ENCODE measurements at places on chromosomes 5 and 9.

- DNase-seq = no peak
These were observed 29.5 kb upstream of the APC start for GRCh38 chr5:112708103-112708622.

- peak; percentile 3 for DNase-seq
These were observed 1.6 kb upstream of the THBS4 start for GRCh38 chr5:80033513-80033912.

- DNase-seq = no peak
These were observed 2.6 kb downstream of the CCL19 start for GRCh38 chr9:34688329-34689115.

DNA sequence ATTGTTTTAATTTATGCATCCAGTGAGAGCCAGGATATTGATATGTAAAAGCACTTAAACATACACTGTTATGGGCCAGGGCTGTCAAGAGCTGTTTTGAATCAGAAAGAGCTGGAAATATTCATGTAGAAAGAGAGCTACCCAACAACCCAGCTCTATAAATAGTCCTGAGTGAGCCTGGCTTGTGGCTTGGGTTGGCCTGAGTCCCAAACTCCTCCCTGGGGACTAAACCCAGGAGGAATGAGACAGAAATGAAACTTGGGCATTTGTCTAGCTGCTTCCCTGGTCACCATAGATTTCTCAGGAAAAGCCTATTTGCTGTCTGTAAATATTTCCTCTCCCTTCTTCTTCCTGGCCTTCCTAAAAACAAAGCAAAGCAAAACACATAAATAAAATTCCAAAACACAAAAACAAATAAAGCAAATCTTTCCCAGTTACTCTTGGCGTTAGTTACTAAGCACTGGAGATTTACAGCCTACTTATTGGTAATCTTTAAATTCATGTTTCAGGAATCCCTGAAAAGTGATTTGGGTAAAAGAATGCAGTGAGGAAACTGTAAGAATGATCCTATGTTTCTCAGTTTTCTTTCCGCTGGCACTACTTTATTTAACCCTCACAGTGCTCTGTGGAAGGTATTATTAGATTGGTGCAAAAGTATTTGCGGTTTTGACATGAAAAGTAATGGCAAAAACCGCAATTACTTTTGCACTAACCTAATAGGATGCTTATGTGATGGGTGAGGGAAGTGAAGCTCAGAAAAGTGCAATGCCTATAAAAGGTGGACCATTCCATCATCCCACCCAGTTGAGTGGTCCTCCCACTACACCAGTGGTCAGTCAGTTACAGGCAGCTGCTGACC is 111.8 kb downstream of the CARTPT start:
- DNase-seq = no peak

GRCh38 chr5:175747539-175748060 is 89.7 kb downstream of the HRH2 start:
- no peak for DNase-seq

GRCh38 chr5:82610686-82611085 is 332.5 kb upstream of the RPS23 start:
- no peak for DNase-seq

GRCh38 chr5:91109634-91110033 is 273.5 kb downstream of the ARRDC3 start:
- DNase-seq = no peak

DNA sequence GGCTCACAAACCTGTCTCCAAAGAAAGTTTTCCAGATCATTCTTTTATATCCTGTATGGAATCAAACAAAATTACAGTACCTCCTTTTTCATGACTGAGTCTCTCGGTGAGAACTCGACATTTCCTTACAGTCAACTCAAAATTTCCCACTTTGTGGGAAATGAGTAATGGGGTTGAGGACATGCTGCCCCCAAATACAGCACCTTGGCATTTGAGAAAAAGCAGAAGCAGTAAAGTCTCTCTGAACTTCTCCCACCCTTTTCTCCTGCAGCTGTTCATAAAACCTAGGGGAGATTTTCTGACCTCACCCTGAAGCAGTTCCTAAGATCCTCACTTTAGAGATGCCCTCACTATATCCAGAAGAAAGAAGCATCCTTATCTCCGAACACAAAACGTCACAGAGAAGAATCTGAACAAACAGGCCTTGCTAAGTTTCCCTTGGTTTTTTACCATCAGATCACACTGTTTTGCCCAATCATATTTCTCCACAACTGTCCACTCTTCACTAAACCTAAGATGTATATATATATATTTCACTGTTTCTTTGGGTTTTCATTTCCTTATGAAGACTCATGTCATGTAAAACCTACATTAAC is 96.1 kb upstream of the APC start:
- no peak for DNase-seq

GRCh38 chr5:168291342-168291963 is at the start of gene WWC1:
TSS of gene WWC1 (plus strand) at chr5:168291645. CDS start at chr5:168292153, 508 bp downstream.
- DNase-seq = no peak

- DNase-seq = no peak
These were observed 36.6 kb upstream of the ARSB start for GRCh38 chr5:79021753-79022152.

- DNase-seq = no peak
These were observed 98.0 kb downstream of the SLC25A46 start for GRCh38 chr5:110836851-110837250.

GRCh38 chr5:68219161-68219816 is 3.7 kb downstream of the PIK3R1 start:
- no peak for DNase-seq

GRCh38 chr5:171568389-171568788 is 148.9 kb downstream of the FGF18 start:
- DNase-seq = no peak

DNA sequence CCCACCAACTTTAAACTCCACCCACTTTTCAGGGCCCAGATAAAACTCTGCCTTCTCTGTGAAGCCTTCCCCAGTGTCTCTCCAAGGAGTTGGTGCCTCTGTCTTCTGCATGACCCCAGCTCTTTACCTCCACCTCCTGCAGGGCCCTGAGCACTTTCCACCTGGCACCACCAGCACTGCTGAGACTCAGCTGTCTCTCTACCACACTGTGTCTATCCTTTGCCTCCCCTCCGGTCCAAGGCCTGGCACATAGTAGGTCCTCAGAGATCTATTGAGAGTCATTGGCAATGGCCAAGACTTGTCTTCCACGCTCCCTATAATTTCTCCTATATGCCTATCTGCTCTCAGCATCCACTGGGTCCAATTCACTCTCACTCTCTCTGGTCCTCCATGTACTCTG is 12.9 kb upstream of the GABBR2 start:
- no peak for DNase-seq

- DNase-seq = no peak
These were observed 6.3 kb downstream of the NR2F1 start for GRCh38 chr5:93589152-93589828.

DNA sequence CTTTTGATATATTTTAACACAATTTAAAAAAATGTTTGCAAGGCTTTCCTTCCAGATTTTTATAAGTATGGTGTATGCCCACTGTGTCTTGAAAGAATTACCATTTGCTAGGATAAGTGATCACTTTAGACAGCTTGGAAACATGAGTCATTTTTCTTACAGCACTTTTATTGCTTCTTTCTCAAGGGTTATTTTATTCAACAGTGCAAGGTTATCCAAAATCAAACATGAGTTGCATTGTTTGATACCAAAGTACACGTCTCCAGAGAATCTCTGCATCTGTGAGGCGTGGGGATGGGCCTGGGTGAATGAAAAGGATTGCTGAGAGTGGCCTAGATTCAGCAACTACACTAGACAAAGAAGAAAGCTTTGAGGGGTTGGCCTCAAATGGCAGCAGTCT is 329.6 kb downstream of the ADAMTS6 start:
- no peak for DNase-seq

- DNase-seq = no peak
These were observed 127.6 kb downstream of the MVB12B start for GRCh38 chr9:126454215-126454614.

DNA sequence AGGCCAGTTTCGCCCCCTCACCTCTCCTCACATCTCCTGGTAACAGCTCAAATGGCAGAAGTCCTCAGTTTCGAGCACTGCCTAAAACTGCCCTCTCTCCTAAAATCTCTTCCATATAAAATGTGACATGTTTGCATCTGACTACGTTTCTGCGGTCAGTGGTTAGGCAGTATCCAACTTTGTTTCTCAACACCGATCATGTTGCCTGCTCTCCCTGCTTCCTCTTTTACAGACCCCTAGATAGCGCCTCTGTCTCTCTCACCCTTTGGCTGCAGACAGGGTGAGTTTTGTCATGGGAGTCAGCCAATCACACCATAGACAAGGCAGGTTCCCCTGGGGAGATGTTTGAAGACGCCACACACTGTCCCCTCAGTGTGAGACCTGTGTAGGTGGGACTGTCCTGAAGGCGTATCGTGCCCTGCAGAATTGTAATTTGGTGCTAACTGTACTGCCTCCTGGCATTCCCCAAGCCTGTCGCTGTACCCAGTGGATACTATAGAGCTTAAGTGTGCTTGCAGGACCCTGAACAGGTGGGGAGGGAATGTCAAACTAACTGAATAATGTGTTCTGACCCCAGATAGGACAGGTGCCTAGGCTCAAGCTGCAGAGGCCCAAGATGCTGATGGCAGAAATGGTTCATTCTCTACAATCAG is 1.1 kb downstream of the HEXB start:
- no peak for DNase-seq

GRCh38 chr9:90868555-90868954 is 66.9 kb downstream of the SYK start:
- no peak for DNase-seq

DNA sequence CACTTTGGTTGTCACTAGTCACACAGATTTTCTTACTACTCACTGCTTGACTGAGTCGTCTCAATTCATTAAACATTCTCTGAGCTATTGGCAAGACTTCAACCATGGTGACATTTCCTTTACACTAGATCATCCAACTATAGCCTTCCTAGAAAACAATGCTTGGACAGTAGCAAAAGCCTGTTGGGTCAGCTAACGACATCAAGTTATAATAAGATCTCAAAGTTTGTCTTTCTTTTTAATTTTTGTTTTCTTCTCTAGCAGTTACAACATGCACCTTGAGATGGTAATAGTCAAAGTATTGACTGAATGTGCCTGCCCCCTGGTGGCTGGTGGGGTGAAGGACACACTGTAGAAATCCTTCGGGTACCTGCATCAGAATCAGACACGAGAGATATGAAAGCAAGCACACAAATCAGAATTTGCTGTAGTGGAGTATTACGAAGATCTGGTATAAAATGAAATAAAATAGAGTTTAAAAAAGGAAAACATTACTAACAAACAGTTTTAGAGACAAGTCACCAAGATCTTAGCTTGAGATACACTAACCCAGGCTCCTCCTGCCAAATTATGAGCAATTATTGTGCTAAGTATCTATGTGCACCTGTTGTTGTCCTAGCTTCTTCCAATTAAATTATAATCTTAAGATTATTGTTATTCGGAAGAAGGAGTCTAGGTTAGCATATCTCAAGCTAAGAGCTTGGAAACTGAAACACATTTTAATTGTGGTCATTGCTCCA is 81.2 kb downstream of the ARL15 start:
- peak; percentile 16 for DNase-seq

- DNase-seq = no peak
These were observed 401.9 kb downstream of the ZSWIM6 start for GRCh38 chr5:61734001-61734400.

GRCh38 chr5:173916233-173916632 is 28.1 kb downstream of the CPEB4 start:
- no peak for DNase-seq

DNA sequence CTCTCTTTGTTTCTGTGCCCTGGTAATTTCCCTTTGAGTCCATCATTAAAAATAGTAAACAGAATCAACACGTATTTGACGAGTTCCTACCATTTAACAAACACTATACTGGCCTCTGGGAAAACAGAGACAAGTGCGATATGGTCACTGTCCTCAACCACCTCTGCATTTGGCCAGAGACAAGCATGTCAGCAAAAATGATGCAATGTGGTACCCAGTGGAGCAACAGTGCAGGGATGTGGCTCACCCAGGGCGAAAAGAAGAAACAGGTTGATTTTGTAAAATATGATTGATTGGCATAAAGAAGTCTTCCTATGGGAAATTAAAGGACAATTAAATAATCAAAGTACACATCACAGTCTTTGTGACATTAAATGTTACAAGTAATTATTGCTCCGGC is 99.1 kb downstream of the CFAP90 start:
- DNase-seq = no peak

GRCh38 chr9:75156858-75157257 is 68.5 kb downstream of the OSTF1 start:
- no peak for DNase-seq

- DNase-seq = no peak
These were observed 946.3 kb downstream of the DTWD2 start for GRCh38 chr5:118042076-118042475.

GRCh38 chr5:115033861-115034260 is 135.8 kb downstream of the TRIM36 start:
- DNase-seq = no peak

DNA sequence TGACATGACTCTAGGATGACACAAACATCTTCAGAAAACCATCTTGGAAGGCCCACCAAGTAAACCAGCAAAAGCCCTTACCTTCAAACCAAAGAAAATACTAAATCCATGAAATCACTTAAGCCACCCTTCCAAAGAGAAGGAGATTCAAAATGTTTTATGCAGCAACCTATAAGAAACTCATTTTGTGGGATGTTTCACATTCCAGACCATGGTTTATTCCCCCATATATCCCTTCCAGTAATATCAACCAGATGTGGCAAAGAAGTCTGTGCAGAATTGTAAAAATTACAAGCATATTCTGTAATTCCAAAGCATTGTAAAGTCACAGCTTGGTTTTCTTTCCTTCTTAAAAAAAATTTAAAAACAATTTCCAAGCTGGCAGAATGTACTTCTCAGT is 117.4 kb downstream of the SLIT3 start:
- no peak for DNase-seq

DNA sequence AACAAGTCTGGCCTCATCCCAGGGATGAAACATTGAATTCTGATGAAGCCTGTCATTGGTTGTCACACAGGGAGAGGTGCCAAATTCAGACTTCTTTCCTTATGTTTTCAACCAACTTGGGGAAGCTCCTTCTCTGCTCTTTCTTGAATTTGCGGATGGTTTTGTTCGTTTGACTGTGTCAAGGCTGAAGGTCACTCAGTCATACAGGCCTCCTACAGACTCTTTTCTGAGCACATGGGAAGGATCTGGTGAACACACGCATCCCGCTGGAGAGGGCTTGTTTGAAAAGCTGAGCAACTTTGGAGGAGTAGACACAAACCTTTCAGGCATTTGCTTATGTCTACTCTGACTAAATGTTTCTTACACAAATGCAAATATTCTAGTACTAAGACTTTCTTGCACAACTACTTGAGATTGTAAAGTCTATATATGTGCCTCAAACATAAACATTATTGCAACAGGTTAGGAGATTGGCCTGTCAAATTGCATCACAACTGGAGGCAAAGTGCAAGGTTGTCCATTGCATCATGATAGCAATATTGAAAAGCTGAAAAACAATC is 151.5 kb upstream of the NR3C1 start:
- DNase-seq = no peak

GRCh38 chr5:141969783-141970771 is 1.2 kb downstream of the RNF14 start:
- DNase-seq = no peak

- DNase-seq = no peak
These were observed 306.3 kb downstream of the ENC1 start for GRCh38 chr5:74334062-74334761.
